ENCODE measurements at places on chromosomes 6 and 20.

DNA sequence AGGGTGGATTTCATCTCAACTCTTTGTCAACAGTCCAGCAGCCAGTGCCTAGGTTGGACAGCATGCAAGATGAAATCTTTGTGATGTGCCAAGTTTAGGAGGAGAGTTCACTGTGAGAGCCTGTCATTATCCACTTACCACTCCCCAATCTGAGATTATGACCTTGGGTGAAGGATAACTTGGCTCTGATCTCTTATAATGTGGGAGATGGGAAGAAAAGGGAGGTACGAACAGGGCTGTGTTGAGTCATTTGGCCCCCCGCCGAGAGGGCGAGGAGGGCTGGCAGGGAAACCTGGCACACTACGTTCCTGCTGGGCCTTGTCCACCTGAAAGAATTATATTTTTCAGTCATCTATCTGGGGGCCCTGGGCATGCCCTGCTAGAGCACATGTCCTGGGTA is 35.8 kb downstream of the LAMA4 start:
- no peak for DNase-seq

DNA sequence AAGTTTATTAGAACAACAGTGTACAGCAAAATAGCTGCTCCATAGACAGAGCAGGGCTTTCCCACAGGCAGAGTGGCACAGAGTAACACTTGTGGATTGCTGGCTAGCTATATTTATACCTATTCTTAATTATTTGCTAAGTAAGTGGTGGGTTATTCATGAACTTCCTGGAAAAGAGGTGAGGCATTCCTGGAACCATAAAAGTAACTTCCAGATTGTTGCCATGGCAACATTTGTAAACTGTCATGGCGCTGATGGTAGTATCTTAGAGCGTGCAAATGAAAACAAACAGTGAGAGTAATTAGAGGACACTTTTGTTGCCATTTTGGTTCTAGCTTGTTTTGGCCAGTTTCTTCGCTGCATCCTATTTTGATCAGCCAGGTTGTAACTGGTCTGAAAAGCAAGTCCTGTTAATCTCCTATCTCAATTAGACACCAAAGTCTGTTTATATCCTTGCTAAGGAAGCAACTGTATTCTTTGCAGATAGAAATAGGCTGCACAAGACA is 23.9 kb downstream of the DEFB114 start:
- DNase-seq: no peak

GRCh38 chr6:4554645-4555044 is 221.6 kb upstream of the CDYL start:
- DNase-seq: no peak

- DNase-seq: no peak
These were observed 771.9 kb upstream of the DEFB115 start for GRCh38 chr20:30485331-30486102.

- no peak for DNase-seq
These were observed 52.6 kb downstream of the TCP11 start for GRCh38 chr6:35088281-35089215.

GRCh38 chr6:108806171-108806570 is 42.1 kb upstream of the ARMC2 start:
- no peak for DNase-seq

DNA sequence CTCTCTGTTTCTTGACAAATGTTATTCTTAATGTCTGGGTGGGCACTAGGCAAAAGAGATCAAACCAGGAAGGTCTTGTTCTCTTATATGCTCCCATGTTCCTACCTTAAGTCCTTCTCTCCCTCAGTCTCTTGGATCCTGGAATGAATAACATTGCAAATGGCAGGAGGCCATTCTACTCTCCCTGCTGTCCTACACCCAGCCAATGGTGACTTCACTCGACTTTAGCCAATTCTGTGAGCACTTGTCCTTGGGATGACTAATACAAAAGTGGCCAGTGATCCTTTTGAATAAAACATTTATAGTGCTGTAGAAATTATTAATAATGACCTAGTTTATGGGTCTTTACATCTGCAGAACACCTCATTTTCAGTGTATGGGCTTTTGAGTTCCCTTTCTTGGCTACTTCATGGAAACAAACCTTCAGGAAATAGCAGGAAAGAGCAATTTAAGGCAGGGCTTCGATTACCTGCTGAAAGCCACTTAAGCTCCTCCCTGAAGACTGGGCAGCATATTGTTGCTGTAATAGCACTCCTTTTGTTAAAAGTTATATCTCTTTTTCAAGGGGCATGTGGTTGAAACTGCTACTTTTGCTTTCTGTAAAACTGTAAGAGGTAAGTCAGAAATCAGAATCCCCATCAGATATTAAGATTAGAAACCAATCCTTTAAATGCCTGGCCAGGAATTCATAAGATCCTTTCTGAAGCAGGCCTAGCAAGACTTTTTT is 10.5 kb downstream of the OTOR start:
- no peak for DNase-seq

DNA sequence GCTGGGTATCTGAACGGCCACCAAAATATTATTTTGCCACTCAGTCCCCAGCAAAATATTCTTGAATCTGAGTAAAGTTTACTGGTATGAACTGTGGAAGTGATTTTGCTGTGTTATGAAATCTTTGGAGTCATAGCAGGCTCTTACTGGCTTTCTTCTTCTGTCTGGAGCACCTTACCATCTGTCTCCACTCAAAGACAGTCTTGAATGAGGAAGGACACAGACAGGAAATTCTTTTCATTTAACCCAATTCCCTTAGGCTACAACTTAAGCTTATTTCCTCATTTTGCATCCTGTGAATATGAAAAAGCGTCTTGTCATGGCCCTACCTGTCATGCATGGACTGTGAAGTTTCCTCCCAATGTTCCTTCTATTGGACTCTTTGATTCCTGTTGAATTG is 24.7 kb downstream of the FNDC1 start:
- no peak for DNase-seq

GRCh38 chr20:56558968-56559367 is 25.9 kb downstream of the FAM209B start:
- DNase-seq: no peak

GRCh38 chr6:120355822-120356221 is 978.5 kb downstream of the TBC1D32 start:
- DNase-seq: peak; percentile 11

DNA sequence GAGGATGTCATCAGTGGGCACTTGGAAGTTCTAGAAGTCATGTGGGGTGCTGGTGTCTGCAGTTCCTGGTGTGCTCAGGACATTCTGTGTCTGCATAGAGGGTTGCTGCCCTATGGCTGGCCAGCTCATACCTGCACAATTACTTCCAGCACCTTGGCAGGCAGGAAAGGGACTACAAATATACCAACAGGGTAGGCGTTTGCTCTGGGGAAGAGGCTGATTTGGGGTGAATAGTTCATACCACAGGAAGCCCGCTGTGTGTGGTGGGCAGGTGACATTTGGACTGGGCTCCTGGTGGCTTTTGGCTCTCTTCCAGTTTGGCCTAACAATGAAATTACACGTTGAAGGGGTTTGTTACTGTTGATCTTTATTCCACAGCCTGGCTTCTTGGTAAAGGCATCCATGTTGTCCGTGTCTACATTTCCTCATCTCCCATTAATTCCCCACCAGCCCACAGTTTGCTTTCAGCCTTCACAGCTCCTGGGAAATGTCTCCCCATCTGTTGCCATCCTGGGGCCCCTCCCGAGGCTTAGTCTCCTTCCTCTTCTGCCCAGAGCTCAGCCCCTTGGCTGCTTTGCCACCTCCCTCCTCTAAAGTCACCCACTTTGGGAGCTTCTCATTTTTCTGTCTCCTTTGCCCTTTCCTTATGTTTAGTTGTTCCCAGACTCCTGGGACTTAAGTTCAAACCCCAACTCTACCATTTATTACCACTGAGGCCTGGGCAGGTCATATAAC is 88.1 kb downstream of the RSPH3 start:
- DNase-seq: no peak

DNA sequence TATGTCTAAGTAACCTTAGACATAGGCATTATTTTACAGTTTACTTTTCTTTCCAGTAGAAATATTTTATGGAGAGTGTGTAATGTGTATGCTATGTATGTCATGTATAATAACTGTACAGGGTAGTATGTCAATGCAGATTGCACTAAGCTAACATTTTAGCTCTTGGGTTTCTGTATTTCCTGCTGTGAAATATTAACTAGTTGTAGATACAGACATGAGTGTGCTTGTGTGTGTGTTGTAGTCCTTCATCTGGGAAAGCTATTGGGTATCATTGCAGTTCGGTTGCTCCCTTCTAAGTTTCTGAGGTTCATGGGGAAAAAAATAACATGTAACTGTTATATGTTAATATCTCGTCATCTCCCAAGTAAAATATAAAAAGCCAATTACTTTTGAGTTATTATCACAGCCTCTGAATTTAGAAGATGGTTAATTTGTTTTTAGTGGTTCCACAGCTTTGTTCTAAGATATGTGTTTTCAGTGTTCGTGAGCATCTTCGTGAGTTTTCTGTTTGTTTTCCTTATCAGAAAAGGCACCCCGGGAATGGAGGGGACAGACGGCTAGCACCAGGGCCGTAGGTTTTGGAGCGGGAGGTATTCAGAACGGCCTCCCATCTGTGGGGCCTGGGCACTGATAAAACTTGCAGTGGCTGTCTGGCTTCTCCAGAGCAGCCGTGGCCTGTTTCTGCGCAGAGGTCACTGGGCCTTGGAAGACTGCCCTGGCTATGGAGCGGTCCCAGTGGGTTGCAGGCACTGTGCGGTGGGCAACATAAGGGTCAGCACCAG is 215.0 kb downstream of the ARID1B start:
- DNase-seq: peak; percentile 18

GRCh38 chr6:158758941-158759479 is 60.2 kb downstream of the EZR start:
- no peak for DNase-seq

GRCh38 chr6:144952456-144953240 is 667.5 kb downstream of the UTRN start:
- DNase-seq: no peak

- DNase-seq: no peak
These were observed 2.2 kb downstream of the EEF1A2 start for GRCh38 chr20:63496596-63497120.

- DNase-seq: no peak
These were observed 27.5 kb downstream of the MAN1A1 start for GRCh38 chr6:119322034-119322433.

GRCh38 chr6:14781772-14782525 is 463.9 kb upstream of the JARID2 start:
- DNase-seq: no peak

DNA sequence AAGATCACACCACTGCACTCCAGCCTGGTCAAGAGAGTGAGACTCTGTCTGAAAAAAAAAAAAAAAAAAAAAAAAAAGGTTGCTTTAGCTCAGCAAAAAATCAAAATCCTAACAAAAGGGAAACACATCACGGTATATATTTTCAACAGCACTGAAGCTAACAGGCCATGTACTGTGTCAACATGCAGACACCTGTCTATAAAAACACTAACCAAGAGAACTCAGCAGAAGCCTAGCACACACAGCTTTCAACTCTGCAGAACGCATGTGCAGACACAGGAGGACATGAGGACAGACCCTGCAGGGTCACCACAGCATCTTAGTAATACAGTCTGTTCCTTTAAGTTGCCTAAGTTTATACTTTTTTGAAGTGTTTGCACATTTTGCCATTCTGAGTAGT is 13.5 kb downstream of the NINL start:
- no peak for DNase-seq

GRCh38 chr6:12048609-12049008 is 36.5 kb downstream of the HIVEP1 start:
- no peak for DNase-seq

DNA sequence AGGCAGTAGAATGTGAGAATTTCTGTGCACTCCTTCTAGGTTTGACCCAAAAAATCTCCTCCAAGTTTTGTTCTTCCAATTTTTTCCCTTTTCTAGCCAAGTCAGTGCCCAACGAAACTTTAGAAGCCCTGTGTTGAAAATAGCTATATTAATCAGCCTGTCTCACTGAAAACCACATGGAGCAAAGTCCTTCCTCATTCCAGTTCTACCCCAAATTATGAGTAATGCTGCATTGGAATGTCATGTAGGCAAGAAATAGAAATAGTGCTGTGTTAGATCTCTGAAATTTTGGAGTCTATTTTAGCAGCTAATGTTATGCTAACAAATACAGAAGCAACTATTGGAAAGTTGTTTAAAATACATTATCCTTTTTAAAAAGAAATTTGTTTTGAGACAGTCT is 725.5 kb downstream of the TBC1D32 start:
- peak; percentile 4 for DNase-seq

- DNase-seq: no peak
These were observed 399.4 kb upstream of the MARCKS start for GRCh38 chr6:113457751-113458150.

- no peak for DNase-seq
These were observed 32.7 kb downstream of the TLDC2 start for GRCh38 chr20:36908603-36909002.

GRCh38 chr20:49045440-49046086 is 549 bp upstream of the CSE1L start:
- DNase-seq: no peak

- DNase-seq: no peak
These were observed 887 bp upstream of the NSFL1C start for GRCh38 chr20:1467355-1468116.

GRCh38 chr6:114404339-114404955 is 61.6 kb upstream of the HS3ST5 start:
- no peak for DNase-seq

DNA sequence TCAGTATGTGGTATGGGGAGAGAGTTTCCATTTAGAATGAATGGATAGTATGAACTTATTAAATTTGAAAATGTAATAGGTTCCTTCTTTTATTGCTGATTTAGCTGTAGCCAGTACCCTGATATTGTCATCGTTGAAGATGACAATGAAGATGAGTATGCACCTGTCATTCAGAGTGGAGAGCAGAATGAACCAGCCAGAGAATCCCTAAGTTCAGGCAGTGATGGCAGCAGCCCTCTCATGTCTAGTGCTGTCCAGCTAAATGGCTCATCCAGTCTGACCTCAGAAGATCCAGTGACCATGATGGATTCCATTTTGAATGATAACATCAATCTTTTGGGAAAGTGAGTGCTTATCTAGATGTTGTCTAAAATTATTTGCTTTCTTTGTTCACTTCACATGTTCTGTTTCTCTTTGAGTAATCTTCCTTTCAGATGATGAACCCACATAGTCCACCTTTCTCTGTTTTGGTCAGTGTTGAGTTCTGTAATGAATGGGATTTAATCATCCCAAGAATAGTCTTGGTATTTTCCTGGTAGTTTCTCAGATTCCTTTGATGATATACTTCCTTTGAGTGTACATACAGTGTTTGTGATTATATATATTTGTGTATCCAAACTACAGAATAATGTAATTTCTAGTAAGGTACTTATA is 23.3 kb downstream of the HSF2 start:
- DNase-seq: no peak

- DNase-seq: no peak
These were observed 52.1 kb downstream of the CD2AP start for GRCh38 chr6:47529734-47530133.

DNA sequence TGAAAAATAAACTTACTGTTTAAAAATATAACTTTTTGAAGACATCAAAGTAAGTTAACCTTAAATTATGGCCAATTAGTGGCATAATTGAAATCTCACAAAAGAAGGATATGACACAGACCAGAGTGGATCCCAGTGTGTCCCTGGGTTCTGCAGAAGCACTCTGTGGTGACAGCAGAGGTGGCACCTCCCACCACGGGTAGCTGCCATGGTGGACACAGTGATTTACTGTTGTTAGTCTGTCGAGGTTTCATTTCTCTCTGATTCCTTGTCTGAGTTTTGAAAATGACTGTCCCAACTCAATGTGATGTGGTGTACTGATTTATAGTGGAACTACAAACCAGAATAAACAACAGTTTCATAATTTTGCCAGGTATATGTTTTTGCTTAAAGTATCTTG is 76.5 kb downstream of the TULP4 start:
- DNase-seq: no peak

- no peak for DNase-seq
These were observed 99.0 kb upstream of the POPDC3 start for GRCh38 chr6:105278813-105279212.
